ENCODE measurements at places on chromosomes 5 and 9.

- DNase-seq: no peak
Observed at GRCh38 chr5:41370482-41370881, 139.9 kb downstream of the PLCXD3 start.

DNA sequence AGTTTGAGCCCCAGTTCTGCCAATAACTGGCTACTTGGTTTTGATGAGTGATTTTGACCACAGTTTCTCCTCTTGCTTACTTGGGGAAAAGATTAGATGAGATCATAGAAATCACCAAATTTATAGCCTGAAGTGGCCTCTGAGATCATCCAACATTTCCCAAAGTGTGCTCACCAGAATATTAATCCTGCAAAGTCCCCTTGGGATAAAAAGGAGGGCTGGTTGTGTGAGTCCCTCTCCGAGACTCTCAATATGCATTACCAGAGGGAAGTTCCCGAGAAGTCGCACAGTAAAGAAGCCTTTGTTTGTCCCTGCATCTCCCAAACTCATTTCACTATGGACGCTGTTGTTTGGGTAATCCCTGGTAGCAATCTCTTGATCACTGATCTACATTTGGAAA, 88.4 kb upstream of the ADRA1B start:
- DNase-seq: no peak

DNA sequence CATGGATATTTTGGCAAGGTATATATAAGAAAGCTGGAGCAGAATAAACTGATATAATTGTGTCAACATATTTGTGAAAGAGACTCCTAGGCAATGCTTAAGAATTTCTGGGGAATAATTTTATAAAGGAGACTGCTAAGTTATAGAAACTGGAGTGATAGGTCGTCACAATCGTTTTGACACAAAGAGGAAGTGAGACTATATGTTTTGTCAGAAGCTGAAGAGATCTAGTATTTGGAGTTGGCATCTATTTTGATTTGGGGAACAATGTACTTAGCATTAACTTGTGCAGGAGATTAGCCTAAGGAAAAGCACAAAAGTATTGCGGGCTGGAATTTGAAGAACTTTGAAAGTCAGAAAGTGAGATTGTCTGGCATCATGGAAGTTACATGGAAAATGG, 582.5 kb downstream of the TAF11L14 start:
- no peak for DNase-seq

GRCh38 chr9:37363124-37363523, 59.4 kb upstream of the GRHPR start:
- no peak for DNase-seq

GRCh38 chr5:15794052-15794985, 294.3 kb downstream of the FBXL7 start:
- peak; percentile 27 for DNase-seq

DNA sequence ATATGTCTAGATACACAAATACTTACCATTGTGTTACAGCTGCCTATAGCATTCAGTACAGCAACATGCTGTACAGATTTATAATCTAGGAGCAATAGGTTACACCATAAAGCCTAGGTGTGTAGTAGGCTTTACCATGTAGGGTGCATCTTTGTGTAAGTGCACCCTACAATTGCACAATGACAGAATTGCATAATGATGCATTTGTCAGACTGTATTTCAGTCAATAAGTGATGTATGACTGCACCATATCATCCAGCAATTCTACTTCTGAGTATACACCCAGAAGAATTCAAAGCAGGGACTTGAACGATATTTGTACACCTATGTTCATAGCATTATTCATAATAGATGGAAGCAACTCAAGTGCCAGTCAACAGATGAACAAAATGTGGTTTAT, 100.4 kb upstream of the SLC44A1 start:
- DNase-seq: no peak

GRCh38 chr5:71769287-71769686, 50.2 kb downstream of the CARTPT start:
- DNase-seq: no peak

GRCh38 chr9:135641745-135642144, 2.4 kb upstream of the GLT6D1 start:
- no peak for DNase-seq

Measured in SJCRH30 (cell line).